ENCODE measurements at places on chromosomes 13 and 19.
A peak's percentile ranks its signal among the peaks of the same experiment; 100 is the strongest.

GRCh38 chr13:97280478-97280877, 58.3 kb downstream of the MBNL2 start:
- no peak for DNase-seq

GRCh38 chr19:29845574-29846176, 33.9 kb downstream of the CCNE1 start:
- peak; percentile 68 for DNase-seq

- DNase-seq, result no peak
Observed at GRCh38 chr13:20394506-20394905, 131.2 kb downstream of the CRYL1 start.

DNA sequence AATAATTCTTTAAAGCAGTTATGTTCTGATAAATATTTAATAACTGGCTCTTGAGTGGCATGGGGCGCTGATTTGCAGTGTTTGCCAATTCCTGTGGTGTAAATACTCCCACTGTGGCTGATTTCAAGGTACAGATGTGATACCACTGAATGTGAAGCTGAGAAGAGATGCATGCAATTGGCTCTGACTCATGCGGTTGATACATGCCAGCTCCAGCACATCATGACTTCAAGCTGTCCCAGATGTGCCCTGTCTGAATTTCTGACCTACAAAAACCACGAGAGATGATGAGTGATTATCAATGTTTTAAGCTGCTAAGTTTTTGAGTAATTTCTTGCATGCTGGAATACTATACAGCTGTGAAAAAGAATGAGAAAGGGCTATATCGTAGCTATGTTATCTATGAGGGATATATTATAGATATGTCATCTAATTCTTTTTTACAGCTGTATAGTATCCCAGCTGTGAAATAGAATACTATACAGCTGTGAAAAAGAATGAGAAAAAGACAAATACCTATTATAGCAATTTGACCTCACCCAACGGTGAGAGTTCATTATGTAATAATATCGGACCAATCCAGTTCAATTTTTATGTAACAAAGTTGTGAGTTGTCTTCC, 7.6 kb upstream of the ACSBG2 start:
- DNase-seq, result no peak

GRCh38 chr19:6667114-6667627, 2.8 kb downstream of the TNFSF14 start:
- no peak for DNase-seq

DNA sequence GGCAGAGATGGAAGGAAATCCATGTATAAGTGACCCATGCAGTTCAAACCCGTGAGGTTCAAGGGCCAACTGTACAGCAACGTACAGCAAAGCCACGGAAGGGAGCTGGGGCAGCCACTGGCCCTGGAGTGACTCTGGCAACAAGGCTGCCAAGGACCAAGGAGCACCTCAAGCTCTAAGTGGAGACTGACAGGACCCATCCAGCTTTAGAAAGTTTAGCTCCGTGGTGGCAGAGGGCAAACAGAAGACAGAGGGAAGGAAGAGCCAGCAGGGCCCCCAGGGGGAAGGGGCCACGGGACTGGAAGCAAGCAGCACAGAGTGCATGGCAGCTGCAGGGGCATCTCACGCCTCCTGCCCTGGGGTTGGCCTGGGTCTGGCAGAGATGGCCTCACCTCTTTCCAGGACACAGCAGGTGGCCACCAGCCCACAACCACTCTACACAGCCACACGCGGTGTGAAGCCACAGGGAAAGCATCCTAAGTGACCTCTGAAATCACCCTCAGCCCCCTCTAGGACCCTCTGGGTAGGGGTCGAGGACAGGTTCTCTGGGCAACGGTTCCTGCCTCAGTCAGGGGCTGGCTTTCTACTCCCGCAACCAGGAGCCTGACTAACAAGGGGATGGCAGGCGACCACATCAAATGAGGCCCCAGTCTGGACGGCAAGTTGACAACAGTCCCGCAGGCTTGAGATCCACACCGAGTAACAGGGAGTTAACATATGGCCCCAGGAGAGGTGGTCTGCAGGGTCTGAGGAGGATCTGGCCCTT, 3.8 kb downstream of the MIER2 start:
- DNase-seq, result no peak

DNA sequence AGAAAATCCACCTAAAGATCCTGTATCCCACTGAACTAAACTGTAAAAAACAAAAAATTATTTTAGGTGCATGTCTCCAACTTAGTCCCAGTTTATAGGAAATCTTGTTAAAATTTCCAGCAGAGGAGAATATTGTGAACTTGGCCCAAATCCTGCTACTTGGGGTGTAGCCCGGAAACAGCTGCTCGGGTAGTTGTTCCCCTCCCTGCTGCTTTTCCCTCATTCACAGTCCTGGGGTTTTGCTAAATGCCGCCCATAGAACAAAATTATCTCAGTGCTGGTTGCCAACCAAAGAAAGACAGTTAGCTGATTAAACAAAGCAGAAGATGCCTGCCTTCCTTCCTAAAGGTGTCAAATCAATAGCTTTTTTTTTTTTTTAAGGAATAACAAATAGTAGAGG, 330.5 kb upstream of the KLF12 start:
- no peak for DNase-seq

DNA sequence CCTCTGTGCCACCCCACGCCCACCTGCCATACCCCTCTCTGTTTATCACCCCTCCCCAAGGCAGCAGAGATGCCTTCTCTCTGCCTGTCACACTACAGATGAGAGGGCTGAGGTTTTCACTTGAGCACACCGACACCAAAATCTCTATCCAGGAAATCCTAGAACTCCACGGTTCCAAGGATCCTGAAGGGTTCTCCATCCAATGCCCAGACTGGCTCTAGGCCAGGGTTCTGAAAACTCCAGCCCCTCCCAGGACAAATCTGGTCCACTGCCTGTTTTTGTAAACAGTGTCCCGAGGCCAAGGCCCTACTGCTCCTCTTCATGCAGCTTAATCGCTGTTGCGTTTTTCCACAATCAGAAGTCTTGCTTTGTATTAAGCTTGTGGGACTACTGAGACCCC, 20.1 kb downstream of the TLE2 start:
- DNase-seq, result no peak

- no peak for DNase-seq
Observed at GRCh38 chr13:39455521-39456175, 147.3 kb downstream of the LHFPL6 start.

DNA sequence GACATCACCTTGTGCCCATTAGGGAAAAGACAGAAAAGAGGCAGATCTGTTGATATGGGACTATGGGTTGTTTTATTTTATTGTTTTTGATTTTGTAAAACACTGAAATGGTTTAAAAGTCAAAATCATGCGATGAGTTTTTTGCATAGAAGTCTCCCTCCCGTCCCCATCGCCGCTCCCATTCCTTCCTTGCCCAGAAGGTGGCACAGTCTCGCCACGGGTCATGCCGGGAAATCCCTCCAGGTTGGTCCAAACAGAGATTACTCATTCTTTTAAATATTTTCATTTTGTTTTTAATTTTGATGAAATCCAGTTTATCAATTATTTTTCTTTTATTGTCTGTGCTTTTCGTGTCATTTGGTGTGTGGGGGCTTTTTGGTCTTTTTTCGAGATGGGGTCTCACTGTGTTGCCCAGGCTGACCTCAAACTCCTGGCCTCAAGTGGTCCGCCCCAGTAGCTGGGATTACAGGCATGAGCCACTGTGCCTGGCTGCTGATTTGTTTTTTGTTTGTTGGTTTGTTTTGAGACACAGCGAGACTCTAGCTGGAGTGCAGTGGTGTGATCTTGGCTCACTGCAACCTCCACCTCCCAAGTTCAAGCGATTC, 9.2 kb downstream of the PGPEP1 start:
- peak; percentile 47 for DNase-seq

GRCh38 chr13:49310251-49310650, 62.5 kb downstream of the CDADC1 start:
- DNase-seq, result no peak

- DNase-seq, result no peak
Observed at GRCh38 chr13:101916775-101917474, 464.4 kb downstream of the ITGBL1 start.

DNA sequence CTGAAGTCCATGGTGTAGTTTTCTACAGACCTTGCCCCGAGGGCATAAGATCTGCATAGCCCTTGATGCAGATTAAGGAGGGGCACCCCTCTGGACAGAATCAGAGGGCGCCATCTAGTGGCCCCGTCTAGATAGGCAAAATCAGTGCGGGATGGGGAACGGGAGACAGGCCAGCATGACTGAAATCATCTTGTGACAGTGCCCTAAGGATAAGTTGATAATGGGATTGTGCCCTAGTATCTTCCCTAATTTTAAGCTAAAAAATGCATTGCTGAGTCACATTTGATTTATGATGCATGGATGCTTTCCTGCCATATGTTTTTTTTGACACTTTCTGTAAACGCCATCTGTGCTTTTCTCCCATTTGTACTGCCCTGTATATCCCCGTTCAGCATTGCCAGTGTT, 19.0 kb upstream of the GPI start:
- DNase-seq, result peak; percentile 71

Measured in activated naive CD8-positive, alpha-beta T cell treated with anti-CD3 and anti-CD28 coated beads for 36 hours (primary cell).